ENCODE measurements at places on chromosomes 6 and 20.

GRCh38 chr6:101226677-101227135, 166.8 kb upstream of the GRIK2 start:
- peak; percentile 8 for DNase-seq

DNA sequence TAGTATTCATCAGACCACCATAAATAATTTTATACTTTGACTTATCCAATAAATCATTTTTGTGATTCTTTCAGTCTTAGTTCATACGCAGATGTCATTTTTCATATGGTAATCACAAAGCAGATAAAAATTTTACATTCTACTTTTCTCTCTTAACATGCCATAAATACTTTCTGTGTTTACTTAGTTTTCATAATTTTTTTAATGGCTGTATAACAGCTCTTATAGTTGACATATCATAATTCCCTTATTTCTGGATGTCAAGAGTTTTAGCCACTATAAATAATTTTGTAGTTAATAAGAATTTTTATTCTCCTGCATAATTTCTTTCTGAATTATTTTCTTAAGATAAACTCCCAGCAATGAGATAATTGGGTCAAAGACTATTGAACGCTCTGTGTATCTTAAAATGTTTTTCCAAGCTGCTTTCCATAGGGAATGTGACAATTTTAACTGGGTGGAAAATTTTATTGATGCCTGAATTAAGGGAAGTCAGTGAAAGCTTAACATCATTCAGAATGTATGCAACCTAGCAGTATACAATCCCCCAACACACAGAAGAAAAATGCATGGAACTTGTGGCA, 702.7 kb downstream of the EPM2A start:
- DNase-seq: no peak

GRCh38 chr20:43710370-43711044, 16.3 kb downstream of the GTSF1L start:
- DNase-seq: no peak

DNA sequence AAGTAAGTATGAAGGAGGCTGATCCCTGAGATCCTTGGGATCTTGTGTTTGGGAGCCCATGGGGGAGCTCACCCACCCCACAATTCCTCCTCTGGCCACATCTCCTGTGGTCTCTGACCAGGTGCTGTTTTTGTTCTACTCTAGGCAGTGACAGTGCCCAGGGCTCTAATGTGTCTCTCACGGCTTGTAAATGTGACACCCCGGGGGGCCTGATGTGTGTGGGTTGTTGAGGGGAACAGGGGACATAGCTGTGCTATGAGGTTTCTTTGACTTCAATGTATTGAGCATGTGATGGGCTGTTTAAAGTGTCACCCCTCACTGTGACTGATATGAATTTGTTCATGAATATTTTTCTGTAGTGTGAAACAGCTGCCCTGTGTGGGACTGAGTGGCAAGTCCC, 2.8 kb downstream of the HLA-G start:
- DNase-seq: no peak

- no peak for DNase-seq
These were observed 66.3 kb upstream of the BMP5 start for GRCh38 chr6:55941702-55942101.

GRCh38 chr6:148857798-148858390, 111.1 kb downstream of the UST start:
- DNase-seq: peak; percentile 27

- no peak for DNase-seq
These were observed 23.8 kb downstream of the MAS1 start for GRCh38 chr6:159914565-159914923.

GRCh38 chr6:21846541-21847451, 253.2 kb downstream of the SOX4 start:
- DNase-seq: no peak

DNA sequence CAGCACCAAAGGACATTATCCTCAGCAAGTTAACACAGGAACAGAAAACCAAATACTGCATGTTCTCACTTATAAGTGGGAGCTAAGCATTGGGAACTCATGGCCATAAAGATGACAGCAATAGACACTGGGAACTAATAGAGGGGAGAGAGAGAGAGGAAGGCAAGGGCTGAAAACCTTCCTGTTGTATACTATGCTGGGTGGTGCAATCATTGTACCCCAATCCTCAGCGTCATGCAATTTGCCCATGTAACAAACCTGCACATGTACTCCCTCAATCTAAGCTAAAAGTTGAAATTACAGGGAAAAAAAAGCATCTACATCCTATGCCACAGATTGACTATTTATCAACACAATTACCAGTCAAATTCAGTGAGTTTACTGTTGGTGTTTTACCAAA, 20.0 kb upstream of the VNN1 start:
- DNase-seq: no peak

DNA sequence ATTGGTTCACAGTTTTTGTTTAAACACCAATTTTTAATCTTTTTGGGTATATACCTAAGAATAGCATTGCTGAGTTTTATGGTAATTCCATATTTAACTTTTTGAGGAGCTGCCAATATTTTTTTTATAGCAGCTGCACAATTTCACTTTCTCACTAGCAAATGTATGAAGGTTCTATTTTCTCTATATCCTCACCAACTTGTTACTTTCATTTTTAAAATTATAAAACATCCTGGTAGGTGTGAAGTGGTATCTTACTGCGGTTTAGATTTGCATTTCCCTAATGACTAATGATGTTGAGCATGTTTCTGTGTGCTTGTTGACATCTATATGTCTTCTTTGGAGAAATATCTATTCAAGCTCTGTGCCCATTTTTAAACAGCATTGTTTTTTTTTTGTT, 452.1 kb downstream of the GRIK2 start:
- no peak for DNase-seq

GRCh38 chr6:130223508-130223907, 757 bp upstream of the SAMD3 start:
- DNase-seq: no peak

DNA sequence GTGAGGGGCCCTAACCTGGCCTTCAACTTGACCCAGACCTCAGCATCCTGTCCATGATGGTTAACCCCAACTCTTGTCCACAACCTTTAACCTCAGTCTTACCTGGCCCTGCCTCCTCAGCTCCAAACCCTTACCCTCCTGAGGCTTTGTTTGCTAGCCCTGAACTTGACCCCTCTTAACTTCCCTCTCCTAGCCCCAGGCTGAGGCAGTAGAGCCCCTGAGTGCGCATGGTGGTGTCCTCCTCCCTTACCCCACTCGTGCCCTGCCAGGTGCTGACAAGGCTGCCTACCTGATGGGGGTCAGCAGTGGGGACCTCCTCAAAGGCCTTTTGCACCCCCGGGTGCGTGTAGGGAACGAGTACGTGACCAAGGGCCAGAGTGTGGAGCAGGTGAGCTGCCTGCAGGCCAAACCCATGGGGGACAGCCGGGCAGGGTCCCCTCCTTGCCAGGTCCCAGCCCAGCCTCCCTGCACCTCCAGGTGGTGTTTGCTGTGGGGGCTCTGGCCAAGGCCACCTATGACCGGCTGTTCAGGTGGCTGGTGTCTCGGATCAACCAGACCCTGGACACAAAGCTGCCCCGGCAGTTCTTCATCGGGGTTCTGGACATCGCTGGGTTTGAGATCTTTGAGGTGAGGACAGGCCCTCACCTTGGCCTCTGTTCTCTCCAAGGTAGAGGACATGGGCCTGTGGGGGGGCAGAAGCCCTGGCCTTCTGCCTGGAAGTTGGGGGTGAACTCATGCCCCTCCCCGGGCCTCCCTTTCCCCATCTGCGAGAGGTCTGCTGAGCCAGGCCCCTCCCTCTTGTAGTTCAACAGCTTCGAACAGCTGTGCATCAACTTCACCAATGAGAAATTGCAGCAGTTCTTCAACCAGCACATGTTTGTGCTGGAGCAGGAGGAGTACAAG, 31.9 kb downstream of the MYH7B start:
- no peak for DNase-seq

DNA sequence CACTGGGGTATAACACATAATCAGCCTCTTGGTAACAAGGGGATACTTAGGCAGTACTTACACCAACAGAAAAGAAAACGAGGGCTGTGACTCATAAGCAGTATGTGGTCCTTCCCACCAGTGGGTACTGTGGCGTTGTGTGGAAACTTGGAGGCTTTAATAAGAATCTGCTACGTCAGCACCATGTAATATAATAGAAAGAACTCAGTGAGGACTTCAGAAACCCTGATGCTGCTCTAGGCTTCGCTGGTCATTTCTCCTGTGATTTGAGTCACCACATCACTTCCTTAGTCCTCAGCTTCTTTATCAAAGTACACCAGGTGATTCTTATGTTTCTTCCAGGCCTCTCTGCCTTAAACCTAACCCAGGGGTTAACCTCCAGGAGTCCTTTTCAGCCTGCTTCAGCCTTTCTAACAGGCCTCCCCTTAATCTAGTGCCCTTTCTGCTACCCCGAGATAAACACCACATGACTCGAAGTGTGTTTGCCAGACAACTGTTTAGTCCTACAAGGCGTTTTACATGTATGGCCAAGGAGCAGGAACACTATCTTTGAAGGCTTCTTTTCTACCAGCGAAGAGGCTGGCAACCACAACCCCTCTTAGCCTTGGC, 68.5 kb downstream of the FYN start:
- no peak for DNase-seq

- DNase-seq: peak; percentile 1
These were observed 47.4 kb upstream of the IRF4 start for GRCh38 chr6:343960-344815.

- no peak for DNase-seq
These were observed 119.1 kb upstream of the ADGRF1 start for GRCh38 chr6:47161176-47161687.

All from GM04504 (cell line).